ENCODE measurements at places on chromosomes 1 and 21.

DNA sequence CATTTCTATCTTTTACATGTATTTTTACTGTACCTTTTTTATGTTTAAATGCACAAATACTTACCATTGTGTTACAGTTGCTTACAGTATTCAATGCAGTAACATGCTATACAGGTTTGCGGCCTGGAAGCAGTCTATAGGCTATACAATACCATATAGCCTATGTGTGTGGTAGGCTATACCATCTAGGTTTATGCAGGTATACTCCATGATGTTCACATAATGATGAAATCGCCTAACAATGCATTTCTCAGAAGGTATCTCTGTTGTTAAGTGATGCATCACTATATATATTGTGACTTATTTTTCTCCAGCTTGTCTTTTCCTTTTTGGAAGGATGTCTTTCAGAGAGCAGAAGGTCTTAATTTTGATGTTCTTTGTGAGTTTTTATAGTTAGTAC lies 103.5 kb downstream of the MAST2 start:
- DNase-seq = no peak

- no peak for DNase-seq
These were observed 374.9 kb downstream of the DSCAM start for GRCh38 chr21:40472013-40472412.

GRCh38 chr1:11373895-11374747 lies 101.1 kb downstream of the UBIAD1 start:
- DNase-seq = no peak

- DNase-seq = no peak
These were observed 235.2 kb downstream of the KCNT2 start for GRCh38 chr1:196372896-196373536.

GRCh38 chr1:177780096-177780700 lies 189.7 kb downstream of the SEC16B start:
- DNase-seq = no peak

DNA sequence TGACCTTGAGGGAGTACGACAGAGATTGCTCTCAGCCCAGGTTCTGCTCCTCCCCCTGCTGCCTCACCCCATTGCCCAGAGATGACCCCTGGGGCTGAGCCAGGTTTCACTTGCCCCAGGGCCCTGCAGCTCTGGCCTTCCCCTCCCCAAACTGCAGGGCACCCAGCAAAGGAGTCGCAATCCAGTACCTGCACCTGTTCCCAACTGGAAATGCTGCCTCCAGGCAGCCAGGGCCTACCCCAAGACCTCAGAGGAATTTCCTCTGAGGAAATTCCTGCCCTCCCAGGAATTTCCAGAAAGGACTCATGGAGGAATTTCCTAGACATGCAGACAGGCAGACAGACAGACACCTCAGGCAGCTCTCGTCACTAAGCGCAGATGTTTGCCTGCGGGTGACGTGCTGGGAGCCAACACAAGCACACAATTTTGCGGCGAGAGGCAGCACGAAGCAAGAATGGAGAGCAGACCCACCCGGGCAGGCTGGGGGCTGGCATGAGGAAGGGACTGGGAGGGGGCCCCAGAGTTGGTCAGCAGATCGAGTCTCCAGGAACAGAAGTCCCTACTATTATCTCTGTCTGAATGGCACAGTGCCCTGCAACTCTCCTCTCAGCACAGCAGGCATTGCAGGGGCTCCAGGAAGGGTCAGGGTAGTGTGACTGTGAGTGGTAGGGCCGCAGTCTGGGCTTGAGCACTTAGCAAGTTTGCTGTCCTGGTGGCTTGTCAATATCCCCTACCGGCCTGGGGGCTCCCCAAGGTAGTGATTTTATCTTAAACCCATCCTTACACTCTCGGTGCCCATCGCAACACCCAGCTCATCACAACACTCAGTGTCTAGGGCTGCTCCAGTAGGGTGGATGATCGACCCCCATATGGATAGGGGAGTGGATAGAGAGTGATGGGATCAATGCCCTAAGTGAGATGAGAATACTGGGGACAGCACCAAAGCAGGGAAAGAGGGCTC lies 2.9 kb upstream of the EFNA1 start:
- no peak for DNase-seq

DNA sequence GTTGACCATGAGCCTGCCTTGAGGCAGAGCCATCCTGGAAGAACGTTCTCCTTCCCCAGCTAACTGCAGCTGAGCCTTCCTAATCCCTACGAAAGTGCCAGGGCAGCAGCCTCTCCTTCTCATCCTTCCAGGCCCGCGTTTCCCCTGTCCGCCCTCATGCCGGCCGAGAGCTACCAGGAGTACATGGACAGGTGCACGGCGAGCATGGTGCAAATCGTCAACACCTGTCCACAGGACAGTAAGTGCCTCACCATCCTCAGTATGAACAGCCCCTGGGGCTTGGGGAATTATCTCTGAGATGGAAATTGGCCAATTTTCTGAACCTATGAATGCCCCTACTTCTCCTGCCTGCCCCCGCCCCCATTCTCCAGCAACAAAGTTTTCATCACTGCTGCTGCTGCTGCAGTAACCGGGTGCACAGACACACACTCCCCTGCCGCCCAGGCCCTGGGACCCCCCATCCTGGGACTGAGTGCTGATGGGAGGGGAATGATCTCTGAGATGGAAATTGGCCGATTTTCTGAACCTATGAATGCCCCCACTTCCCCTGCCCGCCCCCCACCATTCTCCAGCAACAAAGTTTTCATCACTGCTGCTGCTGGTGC lies 39.6 kb downstream of the UBASH3A start:
- DNase-seq = no peak

DNA sequence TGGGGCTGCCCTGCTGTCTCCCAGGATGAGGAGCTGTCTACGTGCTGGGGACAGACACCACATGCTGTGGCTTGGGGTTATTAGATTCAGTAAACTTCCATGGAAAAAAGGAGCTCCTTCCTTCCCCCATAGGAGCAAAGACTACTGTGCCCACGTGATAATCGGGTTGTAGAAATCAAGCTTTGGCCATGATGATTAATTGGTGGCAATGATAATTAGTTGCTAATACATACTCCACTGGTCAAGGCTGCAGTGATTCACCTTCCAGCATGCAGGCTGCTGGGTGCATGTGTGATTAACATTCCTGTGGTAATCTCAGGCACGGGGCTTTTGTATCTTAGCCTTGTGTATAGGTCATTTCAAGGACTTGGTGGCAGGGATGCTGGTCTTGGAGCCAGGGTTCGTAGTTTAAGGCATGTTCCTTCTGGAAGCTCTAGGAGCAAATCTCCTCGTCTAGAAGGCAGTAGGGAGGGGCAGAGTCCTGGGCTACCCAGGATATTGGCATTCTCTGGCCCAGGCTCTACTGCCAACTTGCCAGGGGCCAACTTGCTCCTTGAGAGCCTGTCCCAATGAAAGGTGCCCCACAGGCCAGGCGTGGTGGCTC lies 41.4 kb downstream of the TMCO4 start:
- no peak for DNase-seq

DNA sequence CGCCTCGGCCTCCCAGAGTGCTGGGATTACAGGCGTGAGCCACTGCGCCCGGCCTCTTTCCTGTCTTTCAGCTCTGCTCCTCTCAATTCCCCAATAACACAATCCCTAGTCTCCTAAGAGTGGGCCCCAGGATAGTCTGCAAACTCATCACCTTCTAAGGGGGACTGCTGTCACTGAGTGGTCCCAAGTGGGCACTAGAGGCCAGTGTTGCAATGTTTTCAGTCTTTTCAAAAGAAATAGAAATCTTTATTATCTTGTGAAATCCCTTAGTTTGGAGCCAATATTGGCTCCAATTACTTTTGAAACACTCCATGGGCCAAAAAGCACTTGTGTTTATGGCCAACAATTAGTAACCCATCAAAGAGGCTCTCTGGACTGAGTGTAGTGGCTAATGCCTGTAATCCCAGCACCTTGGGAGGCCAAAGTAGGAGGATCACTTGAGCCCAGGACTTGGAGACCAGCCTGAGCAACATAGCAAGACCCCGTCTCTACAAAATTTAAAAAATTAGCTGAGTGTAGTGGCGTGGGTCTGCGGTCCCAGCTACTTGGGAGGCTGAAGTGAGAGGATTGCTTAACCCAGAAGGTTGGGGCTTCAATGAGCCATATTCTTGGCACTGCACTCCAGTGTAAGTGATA lies 28.6 kb upstream of the ZNF697 start:
- DNase-seq = no peak
